ENCODE measurements at places on chromosomes 1 and 21.

- no peak for DNase-seq
These were observed 134.6 kb downstream of the GLIS1 start for GRCh38 chr1:53604291-53604919.

DNA sequence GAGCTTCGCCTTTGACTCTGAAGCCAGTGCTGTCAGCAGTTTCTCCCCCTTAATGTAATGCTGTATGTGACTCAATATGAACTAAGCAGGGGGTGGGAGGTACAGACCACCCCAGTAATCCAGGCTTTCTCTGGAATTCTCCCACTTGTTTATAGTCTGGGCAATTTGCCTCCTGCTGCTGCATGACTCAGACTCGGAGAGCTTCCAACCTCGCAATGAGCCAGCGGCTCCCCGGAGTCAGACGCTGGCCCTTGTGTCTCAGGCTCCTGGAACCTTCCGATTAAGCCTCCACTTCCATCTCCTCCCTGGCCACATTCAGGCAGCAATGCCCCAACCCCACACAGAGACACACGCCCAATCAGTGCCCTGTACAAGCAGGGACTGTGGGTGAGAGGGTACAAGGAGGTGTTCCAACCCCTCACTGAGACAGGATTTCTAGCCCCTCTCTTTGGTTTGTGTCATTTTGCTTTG is 471.7 kb upstream of the VAMP3 start:
- peak; percentile 64 for DNase-seq

DNA sequence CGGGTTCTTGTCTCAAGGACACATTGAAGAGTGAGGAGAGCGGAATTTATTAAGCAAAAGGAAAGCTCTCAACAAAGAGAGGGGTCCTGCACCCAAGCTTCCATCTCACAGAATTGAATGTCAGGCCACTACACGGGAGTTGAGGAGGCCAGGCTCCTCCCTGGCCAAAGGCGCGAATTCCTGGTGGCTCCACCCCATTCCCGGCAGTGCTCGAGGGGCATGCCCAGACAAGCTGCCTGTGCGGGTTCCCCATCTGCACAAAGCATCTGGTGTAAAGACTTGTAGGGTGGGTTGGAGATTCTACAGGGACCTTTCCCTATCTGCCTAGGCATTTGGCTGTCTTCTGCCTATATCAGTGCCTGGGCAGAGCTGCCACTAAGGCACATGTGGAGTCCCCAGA is 648.5 kb upstream of the PKN2 start:
- DNase-seq, result no peak

GRCh38 chr1:170218257-170218650 is 72.5 kb downstream of the NTMT2 start:
- no peak for DNase-seq

Measured in kidney capillary endothelial cell (primary cell).